Activated naive CD4-positive, alpha-beta T cell (primary cell): ENCODE measurements at places on chromosomes 12 and 14.

DNA sequence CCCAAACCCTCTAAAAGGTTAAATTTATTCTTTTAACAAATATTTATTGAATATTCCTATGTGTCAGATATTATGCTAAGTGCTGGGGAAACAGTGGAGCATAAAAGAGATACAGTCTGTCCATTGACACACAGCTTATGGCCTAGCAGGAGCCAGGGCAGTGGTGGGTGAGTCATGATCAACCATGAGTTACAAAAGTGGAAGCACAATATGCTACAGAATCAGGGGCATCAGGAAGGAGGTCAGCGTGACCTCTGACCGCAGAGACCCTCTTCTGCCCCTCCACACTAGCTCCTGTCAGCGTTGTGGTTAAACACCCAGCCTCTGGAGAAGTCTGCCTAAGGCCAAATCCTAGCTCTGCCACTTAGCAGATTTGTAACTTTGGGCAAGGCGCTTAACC, 4.7 kb upstream of the PPP1R1A start:
- DNase-seq: no peak

DNA sequence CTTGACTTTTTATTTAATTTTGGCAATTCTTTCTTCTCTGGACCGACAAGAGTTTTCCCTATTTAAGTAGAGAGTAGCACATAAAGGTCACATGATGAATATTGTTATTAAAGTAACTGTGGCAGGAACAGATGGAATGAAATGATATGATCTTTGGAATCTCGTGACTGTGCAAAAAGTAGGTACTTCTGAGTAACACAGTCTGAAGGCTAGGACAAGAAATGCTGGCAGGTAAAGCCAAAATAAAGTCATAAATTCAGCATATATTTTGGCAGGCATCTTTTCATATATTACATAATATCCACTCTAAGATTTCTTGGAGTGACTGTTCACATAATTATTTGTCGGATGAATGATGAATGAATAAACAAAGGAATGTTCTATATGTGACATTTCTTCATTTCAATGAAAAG, 121.4 kb downstream of the EFCAB11 start:
- no peak for DNase-seq

DNA sequence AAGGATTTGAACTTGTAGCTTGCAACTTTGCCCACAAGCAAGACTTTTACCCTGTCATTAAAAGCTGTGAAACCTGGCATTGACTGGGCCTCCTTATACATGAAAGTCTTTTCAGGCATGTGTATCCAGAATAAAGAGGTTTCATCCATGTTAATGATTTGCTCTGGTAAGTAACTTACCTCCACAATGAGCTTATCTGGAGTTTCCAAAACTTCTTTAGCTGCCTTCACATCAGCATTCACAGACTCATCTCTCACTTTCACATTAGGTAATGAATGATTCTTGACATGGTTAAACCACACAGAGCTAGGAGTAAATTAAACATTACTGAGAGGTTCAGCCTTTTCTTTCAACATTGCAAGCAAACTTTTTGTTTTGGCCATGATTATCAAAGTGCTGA, 234.4 kb upstream of the CLEC14A start:
- DNase-seq: no peak

GRCh38 chr12:116284396-116284795, 6.9 kb upstream of the MED13L start:
- no peak for DNase-seq

DNA sequence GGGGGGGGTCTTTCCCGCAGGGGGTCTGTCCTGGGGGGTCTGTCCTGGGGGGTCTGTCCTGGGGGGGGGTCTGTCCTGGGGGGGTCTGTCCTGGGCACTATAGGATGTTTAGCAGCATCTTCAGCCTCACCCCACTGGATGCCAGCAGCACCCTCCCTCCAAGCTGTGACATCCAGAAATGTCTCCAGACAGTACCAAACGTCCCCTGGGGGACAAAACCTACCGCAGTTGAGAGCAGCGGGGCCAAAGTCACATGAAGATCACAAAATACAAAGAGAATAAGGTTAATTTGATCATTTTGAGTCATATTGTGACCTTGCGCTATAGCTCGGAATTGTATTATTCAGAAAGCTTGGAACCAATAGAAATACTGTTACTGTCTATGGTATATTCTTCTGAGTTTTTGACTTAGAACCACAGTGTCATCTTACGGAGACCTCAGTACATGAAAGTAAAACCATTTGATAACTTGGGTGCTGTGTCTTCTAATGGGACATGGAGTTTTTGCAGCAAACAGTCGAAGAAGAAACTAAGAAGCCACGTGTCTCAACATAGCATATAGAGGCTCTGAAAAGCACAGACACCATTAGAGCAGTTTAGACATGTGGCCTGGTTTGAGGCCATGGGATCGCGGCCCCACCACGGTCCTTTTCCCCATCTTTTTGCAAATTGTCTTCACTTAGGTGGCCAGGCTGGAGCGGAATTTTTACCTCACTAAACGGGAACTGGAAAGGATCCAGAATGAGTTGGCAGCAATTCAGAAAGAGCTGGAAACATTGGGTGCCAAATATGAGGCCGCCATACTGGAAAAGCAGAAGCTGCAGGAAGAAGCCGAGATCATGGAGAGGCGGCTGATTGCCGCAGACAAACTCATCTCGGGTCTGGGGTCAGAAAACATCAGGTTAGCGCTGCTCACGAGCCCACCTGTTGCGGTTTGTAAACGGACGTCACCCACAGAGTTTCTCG, 59.9 kb downstream of the CCDC92 start:
- DNase-seq: no peak
